Transverse colon (tissue), 4 donors: ENCODE measurements at places on chromosomes 2 and 18. TPM values are rescaled to one million over a fixed set of nuclear protein-coding genes. Genes with fewer than 3 reads are reported as not detected.

DNA sequence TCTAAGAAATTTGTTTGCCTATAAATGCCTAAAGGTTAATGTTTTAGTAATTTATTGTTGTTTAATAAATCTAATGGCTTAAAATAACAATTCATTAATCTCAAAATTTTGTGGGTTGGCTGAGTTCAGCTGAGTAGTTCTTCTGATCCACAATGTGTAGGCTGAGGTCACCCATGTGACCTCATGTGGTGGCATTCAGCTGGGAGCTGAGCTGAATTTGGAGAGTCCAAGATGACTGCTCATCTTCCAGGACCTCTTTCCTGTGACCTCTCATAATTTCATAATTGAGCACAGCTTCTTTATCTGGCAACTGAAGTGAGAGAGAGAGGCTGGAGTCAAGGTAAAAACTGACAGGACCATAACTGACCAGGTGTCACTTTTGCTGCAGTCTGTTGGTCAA lies 132.4 kb downstream of the TXNL1 start:
- no peak for DNase-seq

- peak; percentile 55 for DNase-seq
Observed at GRCh38 chr2:237588044-237588696, 2.4 kb downstream of the RAB17 start.

- DNase-seq, result no peak
Observed at GRCh38 chr2:42401773-42402172, 40.8 kb upstream of the COX7A2L start.

- no peak for DNase-seq
Observed at GRCh38 chr2:229169751-229170150, 101.3 kb downstream of the PID1 start.

The EPB41L3 gene
- 157 TPM for total RNA-seq

The C1GALT1C1L gene
- total RNA-seq, result not detected

- DNase-seq, result no peak
Observed at GRCh38 chr2:160442603-160443002, 51.0 kb downstream of the RBMS1 start.

The ANKRD62 gene
- total RNA-seq, result 0.32 TPM

- DNase-seq, result no peak
Observed at GRCh38 chr2:79860228-79861058, 347.6 kb downstream of the CTNNA2 start.

GRCh38 chr2:200614249-200614648 lies 28.4 kb downstream of the AOX1 start:
- no peak for DNase-seq

The CFC1 gene
- total RNA-seq, result not detected

DNA sequence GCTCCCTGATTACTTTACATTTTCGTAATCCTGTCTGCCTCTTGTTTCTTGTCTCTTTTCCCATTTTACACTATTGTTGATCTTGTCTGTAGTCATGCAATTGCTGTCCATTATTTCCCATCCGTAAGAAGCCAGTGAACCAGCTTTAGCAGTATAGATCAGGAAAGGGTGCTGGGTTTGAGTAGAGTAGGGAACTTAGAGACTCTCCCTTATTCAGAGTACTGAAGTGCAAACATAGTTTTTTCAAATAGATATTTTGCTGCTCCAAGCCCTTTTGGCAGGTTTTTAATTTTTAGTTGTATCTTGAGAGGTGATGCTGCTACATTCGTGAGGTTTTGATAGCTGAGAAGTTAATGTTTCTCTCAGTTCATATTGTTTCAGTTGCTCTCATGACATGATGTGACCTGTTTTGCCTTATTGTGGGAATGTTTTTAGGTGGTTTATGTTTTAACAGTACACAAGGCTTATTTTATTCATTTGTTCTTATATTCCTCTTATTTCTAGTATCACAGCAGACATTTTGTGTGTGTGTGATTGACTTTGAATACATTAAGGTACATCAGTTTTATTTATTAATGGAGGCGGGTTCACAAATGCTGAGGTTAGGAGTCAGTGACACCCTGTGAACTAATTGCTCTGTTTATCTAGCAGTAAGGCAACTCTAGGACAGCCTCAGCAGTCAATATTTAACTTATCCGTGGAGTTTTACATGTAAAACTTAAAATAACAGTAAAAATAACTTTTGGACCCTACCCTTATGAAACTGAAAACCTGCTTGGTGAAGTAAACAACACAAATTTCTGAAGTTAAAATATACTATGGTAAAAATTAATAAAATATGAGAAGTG lies 118.4 kb downstream of the ZNF407 start:
- DNase-seq, result no peak

DNA sequence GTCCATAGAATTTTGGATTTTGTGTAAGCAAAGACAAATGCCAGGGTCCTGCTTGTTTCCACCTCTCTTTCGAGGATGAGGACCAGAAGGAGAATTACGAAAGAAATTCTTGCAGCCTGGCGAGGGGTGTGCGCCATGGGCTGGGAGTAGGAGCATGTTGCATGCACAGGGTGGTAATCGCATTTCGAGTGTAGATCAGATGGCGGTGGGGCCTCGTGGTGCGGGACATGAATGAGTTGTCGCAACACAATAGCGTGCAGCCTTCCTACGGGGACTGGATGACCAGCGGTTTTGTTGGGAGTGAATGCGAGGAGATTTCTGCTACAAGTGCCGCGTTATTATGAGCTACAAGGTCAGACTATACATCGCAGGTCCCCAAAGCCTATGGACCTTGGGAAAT lies 4.2 kb upstream of the EN1 start:
- DNase-seq, result no peak

- no peak for DNase-seq
Observed at GRCh38 chr2:168030862-168031624, 216.4 kb downstream of the STK39 start.

DNA sequence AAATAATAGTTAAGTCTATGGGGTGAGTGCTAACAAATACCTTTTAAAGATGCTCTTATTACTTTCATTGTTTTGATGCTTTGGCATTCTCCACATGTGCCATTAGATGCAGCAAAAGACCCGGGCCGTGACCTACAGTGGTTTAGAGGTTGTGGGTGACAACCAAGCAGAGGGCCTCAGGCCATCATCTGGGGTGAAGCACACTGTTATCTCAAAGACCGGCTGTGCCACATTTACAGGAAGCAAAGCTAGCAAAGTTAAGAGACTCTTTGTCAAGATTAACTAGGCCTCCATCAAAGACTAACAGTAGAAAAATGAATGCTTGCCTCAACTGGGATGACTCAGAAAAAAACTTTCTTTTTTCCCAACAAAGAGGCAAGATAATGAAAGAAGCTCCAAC lies 695.3 kb downstream of the SATB2 start:
- no peak for DNase-seq

DNA sequence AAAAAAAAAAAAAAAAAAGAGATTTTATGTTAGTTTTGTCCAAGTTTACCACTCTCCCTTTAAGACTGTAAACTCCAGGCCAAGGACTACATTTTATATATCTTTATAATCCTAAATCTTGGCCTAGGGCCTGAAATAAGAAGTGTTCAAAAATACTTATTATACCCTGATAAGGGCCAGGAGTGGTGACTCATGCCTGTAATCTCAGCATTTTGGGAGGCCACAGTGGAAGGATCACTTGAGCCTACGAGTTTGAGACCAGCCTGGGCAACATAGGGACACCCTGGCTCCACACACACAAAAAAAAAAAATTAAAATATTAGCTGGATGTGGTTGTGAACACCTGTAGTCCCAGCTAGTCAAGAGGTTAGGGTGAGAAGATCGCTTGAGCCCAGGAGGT lies 12.7 kb downstream of the TRIP12 start:
- no peak for DNase-seq

DNA sequence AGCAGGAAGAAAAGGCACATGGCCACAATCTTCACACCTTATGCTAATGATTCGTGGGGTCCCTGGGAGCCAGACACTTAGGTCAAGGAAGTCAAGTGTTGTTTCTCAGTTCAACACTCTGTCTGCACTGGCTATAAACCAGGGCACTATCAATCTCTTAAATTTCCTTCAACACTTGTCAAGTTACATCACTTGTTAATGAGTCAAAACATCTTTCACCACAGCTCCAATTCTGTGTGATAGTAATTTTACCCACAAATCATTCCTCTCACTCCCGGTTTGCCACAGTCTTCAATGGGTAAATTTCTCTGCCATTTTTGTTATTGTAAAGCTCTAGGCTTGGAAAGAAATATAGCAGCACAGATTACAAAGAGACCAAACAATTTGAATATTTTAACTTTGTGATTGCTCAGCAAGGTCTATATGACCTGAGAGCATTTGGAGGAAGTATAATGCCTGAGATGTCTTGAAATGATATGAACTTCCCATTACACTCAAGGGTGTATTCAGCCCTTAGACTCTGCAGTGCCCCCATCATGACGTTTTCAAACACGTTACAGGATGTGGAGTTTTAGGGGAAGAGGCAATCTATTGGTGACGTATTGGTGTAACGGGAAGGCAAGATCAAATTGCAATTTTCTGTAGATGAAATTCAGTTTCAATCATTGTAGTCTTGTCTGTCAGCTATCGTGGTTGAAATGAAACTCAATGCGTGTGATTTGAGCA lies 78.7 kb downstream of the ICOS start:
- DNase-seq, result no peak

- no peak for DNase-seq
Observed at GRCh38 chr18:13366962-13367892, 148.7 kb downstream of the LDLRAD4 start.

DNA sequence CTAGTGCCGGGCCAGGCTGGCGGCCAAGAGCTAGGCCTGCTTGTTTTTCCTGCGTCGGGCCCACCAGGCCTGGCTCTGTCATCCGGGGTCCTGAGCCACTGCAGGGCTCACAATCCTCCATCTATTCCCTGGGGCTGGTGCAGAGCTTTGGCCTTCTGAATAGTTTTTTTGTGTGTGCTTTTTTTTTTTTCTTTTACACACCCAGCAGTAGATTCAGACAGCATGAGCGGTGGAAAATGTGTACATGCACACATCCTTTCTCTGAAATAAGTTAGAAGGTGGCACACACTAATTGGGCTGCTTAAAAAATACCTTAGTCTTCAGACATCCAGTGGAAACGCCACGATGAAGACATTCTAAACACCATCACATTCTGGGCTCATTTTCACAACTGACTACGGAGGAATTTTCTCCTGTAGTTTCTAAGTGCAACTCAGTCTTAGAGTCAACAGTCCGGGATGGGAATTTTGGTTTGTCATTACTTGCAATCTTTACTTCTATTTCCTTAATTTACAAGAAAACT lies 6.1 kb downstream of the ZFP36L2 start:
- DNase-seq, result no peak

DNA sequence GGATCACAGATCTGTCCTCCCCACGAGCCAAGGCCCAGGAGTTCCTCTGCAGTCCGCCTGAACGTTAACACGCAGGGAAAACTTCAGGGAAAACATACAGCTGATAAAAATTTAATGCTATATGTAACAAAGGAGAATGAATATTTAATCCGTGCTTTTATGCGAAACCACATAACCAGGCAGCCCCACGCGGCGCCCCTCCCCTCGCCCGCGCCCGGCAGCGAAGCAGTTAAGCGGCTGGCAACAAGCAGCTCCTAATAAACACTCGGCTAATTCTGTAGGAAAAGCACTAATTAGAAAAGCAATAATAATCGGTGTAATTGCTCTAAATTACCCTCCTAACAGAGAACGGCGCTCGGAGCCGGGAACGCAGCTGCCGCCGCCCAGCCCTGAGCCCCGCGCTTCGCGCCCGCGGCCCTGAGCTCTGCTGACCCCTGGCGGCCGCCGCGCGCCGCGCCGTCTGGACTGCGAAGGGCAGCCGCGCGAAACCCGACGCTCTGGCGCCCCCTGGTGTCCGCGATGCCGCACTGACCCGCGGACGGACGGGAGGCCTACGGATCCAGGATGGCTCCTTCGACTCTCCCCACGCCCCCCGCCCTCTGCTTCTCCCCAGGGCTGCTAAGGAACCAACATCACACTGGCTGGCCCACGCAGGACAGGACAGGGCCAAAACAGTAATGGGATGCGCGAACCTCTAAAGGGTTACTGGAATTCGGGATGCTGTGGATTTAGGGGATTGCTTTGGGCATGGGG lies 181.4 kb downstream of the SMAD2 start:
- peak; percentile 82 for DNase-seq

DNA sequence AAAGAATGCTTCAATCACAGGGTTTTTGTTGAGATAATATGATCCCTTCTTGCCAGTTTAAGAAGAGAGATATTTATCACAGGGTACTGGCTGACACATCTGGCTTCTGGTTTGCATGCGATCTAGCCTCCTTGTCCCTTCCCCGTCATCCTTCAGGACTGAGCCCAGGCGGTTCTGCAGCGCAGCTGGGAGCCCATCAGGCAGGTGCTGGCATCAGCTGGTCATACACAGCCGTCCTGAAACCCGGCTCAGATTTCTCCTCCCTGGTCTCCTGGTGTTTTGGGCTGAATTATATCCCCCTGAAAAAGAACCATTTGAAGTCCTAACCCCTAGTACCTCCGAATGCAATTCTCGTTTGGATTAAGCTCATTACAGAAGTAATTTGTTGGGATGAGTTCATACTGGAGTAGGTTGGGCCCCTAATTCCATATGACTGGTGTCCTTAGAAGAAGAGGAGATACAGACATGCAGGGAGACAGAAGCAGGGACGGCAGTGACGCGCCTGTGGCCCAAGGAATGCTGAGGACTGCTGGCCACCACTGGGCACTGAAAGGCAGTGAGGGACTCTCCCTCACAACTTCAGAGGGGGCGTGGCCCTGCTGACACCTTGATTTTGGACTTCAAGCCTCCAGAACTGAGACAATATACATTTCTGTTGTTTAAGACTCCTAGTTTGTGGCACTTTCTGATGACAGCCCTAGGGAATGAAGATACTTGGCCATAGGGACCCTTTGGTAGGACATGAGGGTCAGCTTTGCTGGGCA lies 83.9 kb upstream of the ODC1 start:
- DNase-seq, result no peak

DNA sequence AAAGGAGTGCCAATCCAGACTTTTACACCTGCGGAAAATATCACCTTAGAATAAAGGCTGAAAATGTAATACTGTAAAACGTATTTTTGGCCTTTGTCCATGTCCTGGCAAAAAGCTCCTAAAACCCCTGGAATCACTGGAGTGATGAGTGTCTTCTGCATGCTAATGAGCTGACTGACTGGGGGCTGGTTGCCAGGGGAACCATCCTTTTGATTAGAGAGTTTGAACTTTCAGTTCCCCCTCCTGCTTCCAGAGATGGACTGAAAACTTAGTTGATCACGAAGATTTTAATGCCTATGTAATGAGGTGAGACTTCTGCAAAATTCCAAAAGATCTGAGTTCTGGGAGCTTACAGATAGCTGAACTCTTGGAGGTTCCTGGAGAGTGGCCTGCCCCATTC lies 20.5 kb downstream of the PUM2 start:
- no peak for DNase-seq

DNA sequence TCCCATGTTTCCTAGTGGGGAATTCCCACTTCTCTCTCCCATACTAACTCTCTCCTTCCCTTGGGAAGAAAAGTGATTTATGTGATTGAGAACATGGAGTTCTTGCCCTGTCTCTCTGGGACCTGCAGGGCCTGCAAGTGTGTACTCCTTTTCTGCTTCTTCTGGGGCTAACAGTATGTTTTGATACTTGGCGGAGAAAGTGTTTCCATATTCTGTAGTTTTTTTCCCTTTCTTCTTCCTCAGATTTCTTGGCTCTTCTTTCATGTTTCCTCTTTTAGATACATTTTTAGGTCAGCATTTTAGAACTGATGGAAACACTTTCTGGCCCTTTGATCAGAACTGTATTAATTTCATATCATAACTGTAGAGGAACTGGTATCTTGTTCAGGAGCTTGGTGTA lies 352.2 kb downstream of the DLGAP1 start:
- no peak for DNase-seq
